GF-D8 (cell line): ENCODE measurements at places on chromosomes 11 and 22.

GRCh38 chr22:39965748-39966147 is 5.6 kb downstream of the TMA7B start:
- no peak for DNase-seq

GRCh38 chr11:122439866-122440810 is 215.4 kb upstream of the UBASH3B start:
- DNase-seq = peak; percentile 90

DNA sequence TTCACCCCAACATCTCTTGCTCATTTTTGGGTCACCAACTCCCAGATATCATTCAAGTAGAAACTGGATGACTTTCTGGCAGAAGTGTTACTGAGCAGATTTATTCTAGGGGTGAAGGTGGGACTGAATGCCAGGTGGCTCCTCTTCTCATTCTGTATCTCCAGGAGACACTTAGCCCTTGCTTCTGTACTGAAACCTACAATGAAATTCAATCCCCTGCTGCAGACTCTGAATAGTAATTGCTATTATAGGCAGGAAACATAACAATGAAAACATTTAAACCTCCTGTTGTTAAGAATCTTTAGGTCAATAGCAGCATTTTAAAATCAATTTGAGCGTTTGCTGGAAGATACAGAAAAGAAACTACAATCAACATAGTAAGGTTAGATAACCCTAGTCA is 879.4 kb upstream of the TENM4 start:
- no peak for DNase-seq

GRCh38 chr11:33987975-33988580 is 63.5 kb upstream of the CAPRIN1 start:
- DNase-seq = peak; percentile 1

GRCh38 chr22:35483730-35484129 is 56.9 kb upstream of the RASD2 start:
- DNase-seq = no peak

DNA sequence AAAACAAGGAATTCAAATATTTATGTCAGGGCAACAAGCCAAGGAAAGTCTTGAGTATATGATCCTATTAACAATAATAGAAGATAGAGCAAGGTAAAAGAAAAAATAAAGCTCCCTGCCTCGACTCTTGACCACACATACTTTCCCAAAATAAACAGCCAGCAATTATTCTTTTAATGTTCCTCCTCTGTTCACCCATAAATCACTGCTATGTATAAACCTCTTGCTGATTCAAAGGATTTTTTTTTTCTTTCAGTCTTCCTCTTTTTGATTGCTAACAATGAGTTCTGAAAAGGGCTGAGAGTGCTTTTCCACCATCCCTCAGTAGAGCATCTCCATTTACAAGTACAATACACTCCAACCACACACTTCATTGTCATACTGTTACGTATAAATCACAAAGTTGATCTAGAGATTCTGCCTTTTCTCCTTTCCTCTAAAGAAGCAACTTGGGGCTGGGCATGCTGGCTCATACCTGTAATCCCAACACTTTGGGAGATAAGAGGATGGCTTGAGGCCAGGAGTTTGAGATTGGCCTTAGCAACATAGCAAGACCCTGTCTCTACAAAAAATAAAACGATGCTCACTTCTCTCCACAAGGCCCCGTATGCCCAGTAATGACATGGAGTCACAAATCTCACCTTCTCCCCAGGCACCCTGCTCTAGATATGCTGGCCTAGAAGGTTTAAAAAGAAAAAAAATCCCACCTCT is 24.0 kb downstream of the RAB30 start:
- DNase-seq = no peak

- DNase-seq = no peak
Measured at GRCh38 chr11:14381968-14382367, 23.0 kb upstream of the RRAS2 start.

DNA sequence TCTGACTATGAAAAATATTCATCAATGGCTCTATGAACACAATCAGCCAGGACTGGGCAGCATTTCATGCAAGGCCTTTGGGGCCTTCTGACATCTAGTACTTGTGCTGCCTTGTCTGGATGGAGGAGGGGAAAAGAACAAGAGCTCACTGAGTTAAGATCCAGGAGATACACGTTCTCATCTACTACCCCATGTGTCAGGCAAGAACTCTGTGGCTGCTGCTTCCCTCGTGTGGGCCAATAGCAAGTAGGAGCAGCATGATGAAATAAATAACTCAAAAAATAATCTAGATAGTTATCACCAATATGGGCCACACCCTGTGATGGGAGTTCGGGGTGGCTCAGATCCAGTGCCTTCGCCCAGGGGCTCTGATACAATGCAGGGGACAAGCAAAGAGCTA is 7.3 kb downstream of the KCNE3 start:
- DNase-seq = no peak

DNA sequence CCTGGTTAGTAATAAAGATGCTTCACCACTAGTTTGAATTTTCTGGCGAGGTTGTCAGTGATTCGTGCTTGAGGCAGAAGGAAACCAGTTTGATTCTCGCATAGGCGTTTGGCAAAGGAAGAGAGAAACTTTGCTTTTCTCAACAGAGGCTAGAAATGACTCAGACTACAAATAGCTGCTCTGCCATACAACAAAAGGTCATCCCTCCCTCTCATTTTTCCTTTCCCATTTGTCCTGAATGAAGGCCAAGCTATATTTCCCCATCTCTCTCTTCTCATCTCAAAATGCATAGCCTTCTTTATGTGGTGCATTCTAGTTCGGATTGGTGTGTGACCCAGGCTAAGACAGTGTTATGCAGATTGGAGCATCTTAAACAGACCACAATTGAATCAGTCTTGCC is 741.4 kb downstream of the NTM start:
- DNase-seq = no peak

- DNase-seq = no peak
Measured at GRCh38 chr11:17066691-17067090, 10.8 kb downstream of the RPS13 start.

DNA sequence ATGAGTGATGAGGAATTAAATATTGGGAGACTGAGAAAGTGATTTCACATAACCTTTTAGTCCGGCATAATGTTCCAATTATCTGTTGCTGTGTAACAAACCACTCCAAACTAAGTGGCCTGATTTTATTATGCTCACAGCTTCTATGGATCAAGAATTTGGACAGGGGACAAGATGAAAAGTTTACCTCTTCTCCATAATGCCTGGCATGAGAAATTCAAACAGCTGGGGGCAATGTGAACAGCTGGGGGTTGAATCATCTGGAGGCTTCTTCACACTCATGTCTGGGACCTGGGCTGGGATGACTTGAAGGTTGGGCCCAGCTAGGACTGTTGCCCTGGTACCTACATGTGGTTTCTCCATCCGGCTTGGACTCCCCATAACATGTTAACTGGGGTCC is 99.4 kb upstream of the DRD2 start:
- no peak for DNase-seq

DNA sequence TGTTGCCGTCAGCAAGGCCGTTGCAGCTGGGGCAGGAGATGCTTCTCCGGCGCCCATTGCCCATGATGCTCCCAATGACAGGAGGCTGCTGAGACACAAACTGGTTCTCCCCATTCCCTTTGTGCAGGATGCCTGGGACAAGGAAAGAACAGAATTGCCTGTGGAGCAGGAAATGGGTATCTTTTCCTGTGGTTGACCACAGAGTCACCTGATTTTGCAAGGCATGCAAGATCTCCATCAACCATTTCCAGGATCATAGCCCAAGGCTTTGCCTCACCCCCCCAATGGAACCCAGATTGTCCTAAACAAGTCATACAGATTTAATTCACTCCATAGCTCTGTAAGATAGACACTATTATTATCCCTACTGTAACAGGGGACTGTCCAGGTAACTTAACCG is 148.1 kb upstream of the NARS2 start:
- DNase-seq = no peak

GRCh38 chr11:44977493-44977984 is 26.9 kb upstream of the TP53I11 start:
- no peak for DNase-seq

- DNase-seq = no peak
Measured at GRCh38 chr11:34262531-34263081, 95.2 kb downstream of the ABTB2 start.

DNA sequence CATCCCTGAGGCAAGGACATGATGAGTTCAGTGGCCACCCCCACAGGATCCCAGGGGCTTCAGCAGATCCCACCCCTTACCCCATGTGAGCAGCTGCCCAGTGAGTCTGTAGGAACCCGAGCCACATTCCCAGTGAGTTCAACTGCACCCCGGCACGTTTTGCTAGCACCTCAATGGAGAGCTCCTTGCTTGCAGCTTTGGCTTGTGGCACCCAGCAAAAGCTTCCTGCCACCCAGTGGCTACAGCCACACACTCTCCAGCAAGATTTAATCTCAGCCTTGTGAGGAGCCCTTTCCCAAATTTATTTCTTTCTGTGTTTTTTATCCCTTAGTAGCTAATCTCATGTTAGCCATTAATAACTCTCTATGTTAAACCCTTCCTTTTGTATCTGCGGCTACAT is 4.0 kb downstream of the SAA1 start:
- no peak for DNase-seq

- peak; percentile 79 for DNase-seq
Measured at GRCh38 chr11:57432714-57433163, 5.8 kb upstream of the SLC43A3 start.

GRCh38 chr11:126146454-126147192 is 64.8 kb downstream of the RPUSD4 start:
- no peak for DNase-seq

- no peak for DNase-seq
Measured at GRCh38 chr11:27470826-27471588, 1.6 kb downstream of the LGR4 start.

DNA sequence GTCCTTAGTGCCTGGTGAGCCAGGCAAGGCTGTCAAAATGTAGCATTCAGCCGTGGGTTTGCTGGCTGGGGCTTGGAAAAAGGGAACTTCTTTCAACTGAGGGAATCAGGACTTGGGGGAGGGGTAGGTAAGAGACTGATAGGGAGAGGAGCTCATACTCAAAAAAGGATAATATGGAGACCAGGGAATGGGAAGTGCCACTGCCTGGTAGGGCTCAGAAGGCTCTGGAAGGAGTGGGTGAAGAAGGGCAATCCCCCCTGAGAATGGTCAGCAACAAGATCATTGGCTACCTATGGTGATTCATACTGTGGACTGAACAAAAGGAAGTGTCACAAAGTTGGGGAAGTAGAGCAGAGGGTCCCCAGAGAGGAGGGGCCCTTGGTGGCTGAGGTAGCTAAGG is 1.9 kb downstream of the CNGA4 start:
- DNase-seq = no peak

DNA sequence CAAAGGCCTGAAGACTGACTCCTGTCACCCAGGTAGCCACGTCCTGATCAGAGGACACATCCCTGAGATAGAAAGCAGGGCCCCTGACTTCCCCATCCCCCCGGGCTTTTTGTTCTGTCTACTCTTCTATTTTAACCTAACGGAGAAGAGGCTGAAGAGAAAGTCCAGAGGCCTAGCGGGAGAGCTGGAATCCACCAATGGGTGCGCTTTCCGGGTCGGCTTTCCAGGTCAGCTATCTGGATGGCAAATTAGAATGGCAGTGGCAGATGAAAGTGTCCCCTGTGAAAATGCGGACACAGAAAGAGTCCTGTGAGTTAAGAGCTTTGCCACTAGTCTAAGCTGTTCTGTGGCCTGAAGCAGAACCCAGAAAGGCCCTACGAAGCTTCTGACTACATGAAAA is 13.1 kb upstream of the SERPING1 start:
- DNase-seq = no peak

- no peak for DNase-seq
Measured at GRCh38 chr11:69280994-69281393, 13.0 kb upstream of the MYEOV start.

DNA sequence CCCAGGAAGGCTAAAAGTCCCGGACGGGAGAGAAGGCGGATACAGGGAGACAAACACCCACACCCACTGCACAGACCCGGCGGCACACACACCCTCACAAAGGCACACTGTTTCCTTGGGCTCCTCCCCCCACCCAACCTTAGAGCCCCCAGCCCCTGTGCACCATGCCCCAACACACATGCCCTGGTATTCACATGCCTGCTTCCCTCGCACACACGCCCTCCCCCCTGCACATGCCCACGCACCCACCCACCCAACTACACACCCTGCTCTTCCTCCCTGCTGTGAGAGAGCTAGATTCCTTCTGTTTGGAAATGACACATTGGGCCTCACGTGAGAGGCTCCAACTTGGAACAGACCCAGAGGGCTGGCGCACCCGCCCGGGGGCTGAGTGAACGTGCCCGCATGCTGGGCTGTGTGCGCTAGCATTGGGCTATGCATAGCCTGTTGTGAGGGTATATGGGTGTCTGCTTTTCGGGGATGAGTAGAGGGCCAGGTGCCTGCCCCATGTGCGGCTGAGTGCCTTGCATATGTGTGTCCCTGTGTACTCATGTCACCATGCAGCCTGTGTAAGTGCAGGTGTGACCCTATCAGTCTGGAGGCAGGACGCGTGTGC is 518 bp upstream of the CHRM1 start:
- DNase-seq = no peak

- no peak for DNase-seq
Measured at GRCh38 chr22:22759371-22759770, 115.0 kb downstream of the GGTLC2 start.

DNA sequence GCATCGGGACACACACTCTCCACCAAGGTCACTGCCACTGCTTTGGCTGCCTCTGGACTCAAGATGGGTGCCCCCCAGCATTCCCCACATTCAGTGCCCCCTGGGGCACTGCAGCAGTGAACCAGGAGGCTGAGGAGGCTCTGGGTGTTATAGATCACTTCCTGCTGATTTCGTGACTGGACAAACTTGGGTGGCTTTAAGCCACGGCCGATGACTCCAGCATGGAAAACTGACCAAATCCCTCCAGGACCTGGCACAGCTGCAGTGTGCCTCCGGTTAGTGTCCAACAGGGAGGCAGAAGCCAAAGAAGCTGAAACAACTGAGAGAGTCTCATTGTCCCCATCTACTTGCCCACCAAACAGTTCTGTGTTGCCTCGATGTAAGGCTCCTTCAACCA is 1.2 kb upstream of the GANAB start:
- DNase-seq = no peak

DNA sequence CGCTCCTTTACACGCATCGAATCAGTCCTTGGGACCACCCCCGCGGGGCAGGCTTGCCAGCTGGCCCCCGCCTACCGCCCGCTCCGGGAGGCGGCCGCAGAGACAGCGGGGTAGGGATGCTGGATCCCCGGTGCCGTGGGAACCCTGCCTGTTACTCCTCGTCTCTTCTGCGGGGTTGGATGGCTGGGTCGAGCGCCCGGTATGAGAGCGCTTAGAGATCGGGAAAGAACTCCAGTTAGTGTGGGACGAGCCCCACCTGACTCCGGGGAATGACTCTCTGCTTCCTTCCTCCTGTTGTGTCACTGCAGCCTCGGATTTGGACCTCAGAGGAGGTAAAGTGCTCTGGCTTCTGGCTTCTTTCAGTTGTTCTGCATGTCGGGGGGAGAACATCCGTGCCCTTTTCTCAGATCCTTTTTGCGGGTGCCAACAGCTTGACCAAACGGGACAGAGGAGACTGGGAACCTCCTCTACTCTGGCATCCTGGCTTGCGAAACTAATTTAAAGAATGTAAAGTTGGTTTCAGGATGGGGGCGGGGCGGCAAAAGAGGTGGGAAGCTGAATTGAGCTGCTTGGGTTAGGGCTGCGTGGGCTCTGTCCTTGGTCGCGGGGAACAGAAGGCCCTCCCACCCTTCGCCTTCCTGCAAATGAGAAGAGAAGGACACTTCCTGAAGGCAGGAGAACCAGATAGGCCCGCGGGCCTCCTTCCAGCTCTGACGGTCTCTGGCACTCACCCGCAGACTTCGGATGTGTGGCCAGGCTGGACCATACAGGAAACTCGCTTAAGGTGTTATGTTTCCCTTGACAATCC is 938 bp downstream of the LAYN start:
- no peak for DNase-seq
